Karpas-422 (cell line): ENCODE measurements at places on chromosomes 2 and 18. TPM values are rescaled to one million over a fixed set of nuclear protein-coding genes. Genes with fewer than 3 reads are reported as not detected.

The UGT1A7 gene
- 0.18 TPM in 1 of 2 replicates, not detected in the other for total RNA-seq

The NOSTRIN gene
- total RNA-seq: not detected in 2 replicates

The ZNF804A gene
- 27.7 and 27.8 TPM in 2 replicates for total RNA-seq

DNA sequence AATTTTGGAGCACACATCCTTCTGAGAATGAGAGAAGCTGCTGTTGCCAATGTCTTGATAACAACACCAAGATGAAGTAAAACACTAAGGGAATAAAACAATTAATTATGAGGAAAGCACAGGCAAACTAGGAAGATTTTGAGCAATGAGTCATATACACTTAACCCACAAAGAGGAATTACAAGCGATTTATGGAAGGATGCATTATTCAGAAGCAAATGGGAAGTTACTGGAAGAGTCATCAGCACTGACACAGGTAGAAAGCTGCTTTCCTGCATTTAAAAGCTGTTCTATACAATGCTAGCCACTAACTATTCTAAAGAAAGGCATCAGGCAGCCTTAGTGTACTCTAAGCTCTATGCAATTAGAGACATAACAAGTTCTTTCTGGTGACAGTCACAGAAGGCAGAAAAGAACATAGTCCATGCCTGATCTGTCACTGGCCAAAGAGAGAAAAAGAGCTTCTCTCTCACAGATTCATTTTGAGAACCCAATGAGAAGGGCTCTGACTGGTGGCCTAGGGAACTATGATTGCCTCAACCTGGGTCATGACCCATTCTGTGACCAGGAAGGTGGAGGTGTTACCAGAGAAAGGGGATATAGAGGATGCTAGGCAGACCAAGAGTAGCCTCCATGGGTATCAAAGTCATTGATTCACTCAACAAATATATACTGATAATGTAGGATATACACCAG is 45.4 kb downstream of the M1AP start:
- DNase-seq: no peak

- DNase-seq: no peak
Measured at GRCh38 chr18:31039426-31039825, 3.1 kb downstream of the DSC3 start.

DNA sequence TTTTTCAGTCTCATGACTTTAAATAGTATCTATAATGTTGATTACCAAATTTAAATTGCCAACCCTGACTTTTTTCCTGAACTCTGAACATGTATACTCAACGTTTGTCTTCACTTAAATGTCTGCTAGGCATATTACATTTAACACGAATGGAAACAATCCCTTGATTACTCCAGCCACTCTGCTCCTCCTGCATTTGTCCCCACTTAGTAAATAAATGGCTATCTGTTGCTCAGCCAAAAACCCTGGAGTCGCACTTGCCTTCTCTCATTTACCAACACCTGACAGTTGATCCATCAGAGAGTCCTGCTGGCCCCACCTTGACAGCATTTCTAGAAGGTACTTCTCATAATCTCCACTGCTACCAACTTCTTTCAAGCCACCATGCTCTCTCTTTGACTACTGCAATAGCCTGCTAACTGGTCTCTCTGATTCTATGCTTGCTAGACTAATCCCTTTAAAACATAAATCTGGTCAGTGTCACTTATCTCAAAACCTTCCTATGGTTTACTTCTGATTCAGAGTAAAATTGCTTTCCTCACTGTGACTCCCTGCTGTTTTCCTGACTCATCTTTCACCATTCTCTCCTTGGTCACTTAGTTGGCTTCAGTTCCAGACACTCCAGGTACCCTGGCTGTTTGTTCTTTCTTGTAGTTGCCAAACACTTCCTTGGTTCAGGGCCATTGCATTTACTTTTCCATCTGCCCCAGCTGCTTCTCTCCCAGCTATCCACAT is 31.9 kb downstream of the SPAG16 start:
- no peak for DNase-seq

GRCh38 chr2:68367953-68368653 is 3.0 kb downstream of the PLEK start:
- peak; percentile 56 for DNase-seq

DNA sequence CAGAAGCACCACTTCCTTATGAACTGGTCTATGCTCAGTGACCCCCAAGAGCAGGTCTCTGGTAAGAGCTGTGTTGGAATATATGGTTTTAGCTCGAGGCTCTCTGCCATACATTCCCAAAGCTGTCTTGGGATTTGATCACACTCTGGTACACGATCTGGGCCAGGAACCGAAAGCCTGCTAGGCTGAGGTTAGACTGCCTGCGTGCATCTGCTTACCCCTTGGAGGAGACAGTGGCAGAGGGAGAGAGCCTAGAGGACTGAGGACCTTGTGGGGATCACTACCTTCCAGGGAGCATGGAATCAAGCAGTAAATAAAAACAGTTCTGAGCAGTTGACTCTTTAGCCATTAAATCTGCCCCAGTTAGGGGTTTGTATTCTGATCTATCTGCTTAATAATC is 63.7 kb downstream of the ZNF532 start:
- DNase-seq: no peak

GRCh38 chr2:197514754-197515153 is 1.1 kb upstream of the MOB4 start:
- DNase-seq: peak; percentile 60

DNA sequence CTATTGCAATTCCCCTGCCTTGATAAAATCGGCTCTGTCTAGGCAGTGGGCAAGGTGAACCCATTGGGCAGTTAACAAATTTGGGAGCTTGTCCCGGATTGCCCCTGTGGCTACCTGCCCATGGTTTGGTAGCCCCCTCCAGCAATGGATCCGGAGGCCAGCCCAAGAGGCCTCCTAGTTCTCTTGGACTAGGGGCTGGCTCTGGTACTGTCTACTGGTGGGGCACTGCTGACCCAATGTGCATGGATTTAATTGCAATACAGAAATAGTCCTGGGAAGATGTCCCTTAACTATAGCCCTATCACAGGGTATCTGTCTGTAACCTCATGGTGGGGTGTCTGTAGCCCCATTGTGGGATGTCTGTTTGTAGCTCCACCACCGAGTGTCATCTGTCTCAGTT is 37.5 kb upstream of the SH3RF3 start:
- DNase-seq: no peak

DNA sequence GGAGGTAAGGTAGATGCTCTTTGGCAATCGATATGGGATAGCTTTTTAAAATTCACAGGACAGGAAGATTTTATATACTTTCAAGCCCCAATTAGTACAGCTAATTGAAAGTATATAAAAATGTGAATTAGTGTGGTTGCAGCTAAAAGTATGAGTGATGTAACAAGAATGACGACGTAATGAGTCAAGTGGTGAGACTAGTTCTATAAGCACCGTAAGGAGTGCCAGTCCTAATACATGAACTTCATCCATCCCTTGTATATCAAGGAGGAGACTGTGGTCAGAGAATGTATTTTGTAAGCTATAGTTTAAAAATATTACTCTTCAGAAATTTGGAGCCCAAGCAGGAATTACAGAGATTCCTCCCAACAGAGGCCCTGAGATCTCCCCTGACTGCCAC is 25.8 kb downstream of the DNAJC27 start:
- DNase-seq: no peak
